EL (cell line): ENCODE measurements at places on chromosomes 3 and 15.

DNA sequence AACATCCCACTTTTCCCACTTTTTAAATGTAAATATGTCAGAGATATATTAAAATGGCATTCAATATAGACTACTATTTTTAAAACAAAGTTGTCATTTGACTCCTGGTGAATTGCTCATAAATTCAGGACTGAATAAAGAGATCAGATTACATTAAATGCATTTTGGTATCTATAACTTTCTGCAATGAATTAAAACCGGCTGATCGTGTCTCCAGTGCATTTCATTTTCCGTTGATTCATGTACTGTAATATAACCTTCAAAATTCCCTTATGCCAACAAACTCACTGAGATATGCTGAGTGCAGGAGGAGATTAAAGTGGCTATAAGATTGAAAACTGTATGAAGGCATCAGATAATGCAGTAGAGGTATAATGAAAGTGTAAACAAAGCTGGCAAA, 361.1 kb upstream of the CDIN1 start:
- DNase-seq, result no peak

DNA sequence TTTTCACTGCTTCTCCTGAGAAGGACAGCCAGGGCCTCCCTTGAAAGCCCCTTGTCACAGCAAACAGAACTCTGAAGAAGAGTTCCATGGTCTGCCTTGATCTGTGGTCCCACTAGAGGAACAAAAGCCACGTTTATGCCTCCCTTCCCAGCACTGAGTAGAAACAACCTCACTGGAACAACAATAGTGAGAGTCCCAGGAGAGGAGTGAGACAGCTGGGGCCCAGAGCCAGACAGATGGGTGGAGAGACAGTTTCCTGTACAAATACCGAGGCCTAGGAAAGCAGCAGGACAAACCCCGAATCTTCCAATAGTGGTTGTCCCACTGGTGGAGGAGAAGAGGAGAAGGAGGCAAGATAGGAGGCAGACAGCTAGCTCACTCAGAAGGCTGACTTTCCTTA, 106.1 kb downstream of the WDR76 start:
- DNase-seq, result no peak

- no peak for DNase-seq
Observed at GRCh38 chr3:165778891-165779290, 58.3 kb downstream of the BCHE start.

GRCh38 chr3:90015688-90016356, 908.4 kb downstream of the EPHA3 start:
- DNase-seq, result no peak

DNA sequence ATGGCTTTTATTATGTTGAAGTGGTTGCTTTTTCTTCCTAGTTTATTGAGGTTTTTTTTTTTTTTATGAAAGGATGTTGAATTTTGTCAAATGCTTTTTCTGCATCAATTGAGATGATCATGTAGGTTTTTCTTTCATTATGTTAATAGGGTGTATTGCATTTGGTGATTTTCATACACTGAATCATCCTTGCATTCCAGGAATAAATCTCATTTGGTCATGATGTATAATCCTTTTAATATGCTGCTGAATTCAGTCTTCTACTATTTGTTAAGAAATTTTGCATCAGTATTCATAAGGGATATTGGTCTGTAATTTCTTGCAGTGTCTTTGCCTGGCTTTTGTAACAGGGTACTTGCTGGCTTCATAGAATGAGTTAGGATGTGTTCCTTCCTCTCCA, 11.5 kb upstream of the CLRN1 start:
- no peak for DNase-seq

DNA sequence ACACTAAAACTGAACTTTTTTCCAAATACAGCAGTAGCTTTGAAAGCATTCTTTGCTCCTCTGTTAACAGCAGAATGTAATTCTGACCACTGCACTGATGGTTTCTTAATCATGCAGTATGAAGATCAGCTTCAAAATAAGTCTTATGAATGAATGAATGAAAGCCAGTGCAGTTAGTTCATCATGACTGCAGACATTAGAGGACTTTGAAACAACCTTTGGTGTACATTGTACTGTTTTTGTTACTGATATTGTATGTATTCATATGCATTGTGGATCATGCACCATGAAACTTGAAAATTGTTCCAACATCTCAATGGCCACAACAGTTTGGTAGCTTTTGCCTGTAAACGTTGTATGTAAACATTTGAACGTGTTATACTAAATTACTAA, 1.3 kb upstream of the TNIK start:
- DNase-seq, result no peak

DNA sequence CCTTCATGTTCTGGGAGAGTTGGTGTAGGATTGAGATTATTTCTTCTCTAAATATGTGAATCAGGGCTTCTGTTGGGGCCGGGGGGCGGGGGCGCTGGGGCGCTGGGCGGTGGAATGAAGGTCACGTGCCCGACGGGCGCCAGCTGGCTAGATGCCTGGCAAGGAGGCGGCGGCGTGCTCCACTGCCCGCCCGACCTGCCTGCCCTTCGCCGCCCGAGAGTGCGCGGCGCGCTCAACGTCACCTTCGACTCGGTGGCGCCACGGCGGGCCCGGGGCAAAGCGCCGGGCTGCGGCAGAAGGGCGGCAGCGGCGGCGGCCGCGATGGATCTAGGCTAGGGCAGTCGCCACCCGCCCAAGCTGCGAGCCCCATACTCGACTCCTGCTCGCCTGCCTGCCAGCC, 47.0 kb upstream of the LHFPL4 start:
- DNase-seq, result no peak

- DNase-seq, result no peak
Observed at GRCh38 chr3:14621093-14621492, 30.5 kb upstream of the CCDC174 start.

DNA sequence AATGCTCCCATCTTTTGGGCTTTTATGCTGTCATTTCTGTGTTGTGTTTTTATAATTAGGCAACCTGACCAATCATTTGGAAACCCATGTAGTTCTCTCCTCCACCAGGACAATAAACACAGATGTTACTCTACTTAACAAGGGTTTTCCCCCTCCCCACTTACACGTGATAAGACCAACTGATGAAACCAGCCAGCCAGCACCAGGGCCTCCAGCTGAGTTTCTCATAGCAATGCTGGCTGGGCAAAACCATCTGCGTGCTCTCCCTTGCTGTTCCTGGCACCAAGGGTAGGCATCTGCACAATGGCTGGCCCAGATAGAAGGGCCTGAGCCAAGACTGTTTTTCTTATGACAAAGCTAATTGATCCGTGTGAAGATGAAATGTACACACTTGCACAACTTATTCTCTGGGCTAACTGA, 310.4 kb downstream of the PLCL2 start:
- DNase-seq, result no peak

DNA sequence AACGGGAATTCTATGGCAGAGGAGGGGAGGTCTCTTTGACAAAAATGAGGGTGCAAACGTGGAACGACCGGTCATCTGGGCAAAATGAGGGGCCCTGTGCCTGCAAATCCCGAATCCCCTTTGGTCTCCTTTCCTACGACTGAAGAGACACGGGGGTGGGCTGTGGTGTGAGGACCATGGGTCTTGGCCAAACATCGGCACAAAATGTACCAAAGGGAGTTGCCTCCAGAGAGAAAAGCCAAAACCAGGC, 498 bp downstream of the ZNF280D start:
- DNase-seq, result no peak
